Tibial nerve (tissue), 4 donors: ENCODE measurements at places on chromosomes 13 and 19. TPM values are rescaled to one million over a fixed set of nuclear protein-coding genes. Genes with fewer than 3 reads are reported as not detected.

The PLIN4 gene
- 156 TPM for total RNA-seq

The PRODH2 gene
- total RNA-seq, result not detected

The ZNF738 gene
- total RNA-seq, result 6.7 TPM

The AP1M2 gene
- total RNA-seq, result not detected

The ODAD3 gene
- total RNA-seq, result 0.42 TPM

The ZNF667 gene
- 4.8 TPM for total RNA-seq

The SYDE1 gene
- 31.9 TPM for total RNA-seq

The PCSK4 gene
- total RNA-seq, result 4.9 TPM

The SMIM44 gene
- not detected for total RNA-seq

The TTYH1 gene
- total RNA-seq, result 38.3 TPM

The SIGLEC11 gene
- 5.7 TPM for total RNA-seq

The DENND1C gene
- total RNA-seq, result 1.1 TPM

The ZNF581 gene
- 5.7 TPM for total RNA-seq

The RNF225 gene
- total RNA-seq, result not detected

The TNPO2 gene
- total RNA-seq, result 120 TPM

The LRFN3 gene
- total RNA-seq, result 6.3 TPM

The PGLYRP2 gene
- not detected for total RNA-seq

The CYP4F11 gene
- total RNA-seq, result 3.3 TPM

The ZSCAN1 gene
- not detected for total RNA-seq

The KIR3DL1 gene
- total RNA-seq, result not detected

The C13orf46 gene
- 4.6 TPM for total RNA-seq

The CD22 gene
- 7.2 TPM for total RNA-seq

The OR4F17 gene
- not detected for total RNA-seq

The STXBP2 gene
- total RNA-seq, result 9.8 TPM

The RNF17 gene
- total RNA-seq, result 0.21 TPM

The WDR62 gene
- total RNA-seq, result 0.87 TPM

The COG6 gene
- total RNA-seq, result 15.1 TPM

The SLC7A10 gene
- 10.7 TPM for total RNA-seq

The ZNF415 gene
- total RNA-seq, result 4.5 TPM

The GPR108 gene
- total RNA-seq, result 53.4 TPM

The PABPC3 gene
- total RNA-seq, result not detected

The FGF22 gene
- 4.3 TPM for total RNA-seq

The KIR3DL2 gene
- not detected for total RNA-seq

The NDUFA7 gene
- 22.1 TPM for total RNA-seq

The CDX2 gene
- not detected for total RNA-seq

The TBC1D4 gene
- total RNA-seq, result 45.4 TPM

The SIGLEC12 gene
- not detected for total RNA-seq

The CD70 gene
- total RNA-seq, result not detected

The OR7C1 gene
- total RNA-seq, result 0.30 TPM

The CDC37 gene
- total RNA-seq, result 260 TPM

The NFIC gene
- 138 TPM for total RNA-seq

The INTS6 gene
- 30.8 TPM for total RNA-seq

The NCR1 gene
- not detected for total RNA-seq

The MIR17HG gene
- 2.2 TPM for total RNA-seq

The VMAC gene
- 16.7 TPM for total RNA-seq

The GAPDHS gene
- not detected for total RNA-seq

The CCNA1 gene
- total RNA-seq, result 0.30 TPM
